Endodermal cell (in vitro differentiated cells): ENCODE measurements at places on chromosomes 2 and 18.

GRCh38 chr2:171910494-171910893 is 11.8 kb upstream of the HAT1 start:
- DNase-seq, result no peak

DNA sequence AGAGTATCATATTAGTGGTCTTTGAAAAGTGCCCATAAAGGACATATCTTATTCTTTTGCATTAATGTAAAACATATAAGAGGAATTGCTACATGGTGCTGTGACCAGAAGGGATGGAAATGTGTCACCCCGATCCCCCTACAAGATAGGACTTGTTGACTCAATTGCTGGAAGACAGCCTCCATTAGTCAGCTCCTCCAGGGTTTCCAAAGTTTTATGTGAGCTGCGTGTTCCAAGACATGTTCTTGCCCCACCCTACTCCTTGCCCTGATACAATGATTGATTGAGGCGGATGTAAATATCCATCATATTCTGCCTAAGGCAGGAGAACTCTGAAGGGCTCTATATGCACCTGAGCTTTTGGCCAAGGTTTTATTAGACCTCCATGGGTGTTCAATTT is 541.0 kb upstream of the ZEB2 start:
- no peak for DNase-seq

GRCh38 chr2:37468170-37468569 is 123.7 kb downstream of the QPCT start:
- DNase-seq, result no peak

GRCh38 chr2:165745916-165746315 is 48.1 kb downstream of the GALNT3 start:
- no peak for DNase-seq

DNA sequence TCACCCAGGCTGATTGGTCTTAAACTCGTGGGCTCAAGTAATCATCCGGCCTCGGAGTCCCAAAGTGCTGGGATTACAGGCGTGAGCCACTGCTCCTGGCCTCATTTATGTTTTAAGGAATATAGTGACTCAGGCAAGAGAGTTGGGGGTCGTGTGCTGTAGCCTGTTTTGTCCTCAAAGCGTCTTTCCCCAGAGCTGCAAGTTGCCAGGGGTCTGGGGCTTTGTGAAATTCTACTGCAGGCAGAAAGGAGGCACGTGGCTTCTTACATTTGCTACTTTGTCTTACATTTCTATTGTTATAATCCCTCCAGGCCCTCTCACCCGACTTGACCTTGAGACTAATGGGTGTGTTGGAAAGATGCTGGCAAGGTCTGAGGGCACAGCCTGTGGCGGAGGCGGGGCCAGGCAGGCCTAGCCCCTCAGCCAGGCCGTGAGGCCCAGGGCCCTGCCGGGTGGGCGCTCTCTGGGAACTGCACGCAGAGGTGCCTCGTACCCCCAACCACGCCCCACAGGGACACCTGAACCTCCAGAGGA is 85.8 kb upstream of the NDUFV2 start:
- no peak for DNase-seq

DNA sequence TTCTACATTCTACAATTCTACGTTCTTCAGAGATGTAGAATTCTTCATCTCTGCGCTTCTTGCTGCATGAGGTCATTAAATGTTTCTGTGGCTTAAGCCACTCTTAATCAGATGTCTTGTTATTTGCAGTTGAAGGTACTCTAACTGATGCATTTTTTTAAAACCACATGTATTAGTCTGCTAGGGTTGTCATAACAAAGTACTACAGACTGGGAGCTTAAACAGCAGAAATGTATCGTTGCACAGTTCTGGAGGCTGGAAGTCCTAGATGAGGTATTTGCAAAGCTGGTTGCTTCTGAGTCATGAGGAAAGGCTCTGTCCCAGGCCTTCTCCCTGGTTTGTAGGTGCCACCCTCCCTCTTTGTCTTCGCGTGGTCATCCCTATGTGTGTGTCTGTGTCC is 176.3 kb upstream of the GLI2 start:
- no peak for DNase-seq

DNA sequence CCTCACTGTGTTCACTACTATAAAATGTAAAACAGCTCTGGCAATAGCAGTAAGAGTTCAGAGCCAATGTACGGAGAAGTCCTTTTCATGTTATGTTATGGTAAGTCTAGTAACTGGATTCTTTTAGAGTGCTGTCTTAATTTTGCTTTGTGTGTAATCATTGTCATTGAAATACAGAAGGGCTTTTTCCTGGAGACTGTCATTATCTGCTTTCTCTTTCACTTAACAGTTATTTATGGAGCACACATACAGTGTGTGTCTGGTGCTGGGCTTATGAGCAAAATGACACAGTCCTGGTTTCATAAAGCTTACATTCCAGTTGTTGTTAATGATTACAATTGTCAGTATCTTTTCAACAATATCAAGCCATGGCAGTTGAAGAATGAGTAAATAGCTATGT is 95.5 kb downstream of the CCDC102B start:
- no peak for DNase-seq

DNA sequence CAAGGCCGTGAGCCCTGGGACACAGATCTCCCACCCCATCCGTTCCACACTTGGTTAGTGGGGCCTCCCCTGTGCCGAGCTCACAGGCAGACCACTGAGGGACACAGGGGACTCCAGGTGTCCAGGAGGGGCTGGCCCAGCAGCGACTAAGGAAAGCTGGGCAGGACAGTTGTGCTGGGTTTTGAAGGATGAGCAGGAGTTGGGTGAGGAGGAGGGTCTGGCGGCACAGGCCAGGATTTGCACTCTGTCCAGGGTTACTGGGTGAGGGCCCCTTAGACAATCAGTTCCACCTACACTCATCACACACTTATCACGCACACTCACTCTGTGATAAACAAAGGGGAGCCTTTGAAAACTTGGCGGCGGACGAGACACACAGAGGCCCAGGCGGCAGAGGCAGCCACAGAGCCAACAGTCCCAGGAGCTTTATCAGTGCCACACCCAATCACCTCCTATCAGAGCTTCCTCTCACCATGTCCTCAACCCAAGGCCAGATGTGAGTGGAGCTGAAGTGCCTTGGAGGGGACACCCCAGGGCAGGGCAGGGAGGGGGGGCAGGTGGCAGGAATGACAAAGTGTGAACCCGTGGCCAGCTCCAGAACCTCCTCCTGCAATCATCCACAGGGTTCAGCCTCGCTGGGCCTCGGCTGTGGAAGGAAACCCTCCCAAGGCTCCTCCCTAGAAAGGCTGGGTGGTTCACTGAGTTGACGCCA is 26.6 kb downstream of the BIN1 start:
- no peak for DNase-seq

DNA sequence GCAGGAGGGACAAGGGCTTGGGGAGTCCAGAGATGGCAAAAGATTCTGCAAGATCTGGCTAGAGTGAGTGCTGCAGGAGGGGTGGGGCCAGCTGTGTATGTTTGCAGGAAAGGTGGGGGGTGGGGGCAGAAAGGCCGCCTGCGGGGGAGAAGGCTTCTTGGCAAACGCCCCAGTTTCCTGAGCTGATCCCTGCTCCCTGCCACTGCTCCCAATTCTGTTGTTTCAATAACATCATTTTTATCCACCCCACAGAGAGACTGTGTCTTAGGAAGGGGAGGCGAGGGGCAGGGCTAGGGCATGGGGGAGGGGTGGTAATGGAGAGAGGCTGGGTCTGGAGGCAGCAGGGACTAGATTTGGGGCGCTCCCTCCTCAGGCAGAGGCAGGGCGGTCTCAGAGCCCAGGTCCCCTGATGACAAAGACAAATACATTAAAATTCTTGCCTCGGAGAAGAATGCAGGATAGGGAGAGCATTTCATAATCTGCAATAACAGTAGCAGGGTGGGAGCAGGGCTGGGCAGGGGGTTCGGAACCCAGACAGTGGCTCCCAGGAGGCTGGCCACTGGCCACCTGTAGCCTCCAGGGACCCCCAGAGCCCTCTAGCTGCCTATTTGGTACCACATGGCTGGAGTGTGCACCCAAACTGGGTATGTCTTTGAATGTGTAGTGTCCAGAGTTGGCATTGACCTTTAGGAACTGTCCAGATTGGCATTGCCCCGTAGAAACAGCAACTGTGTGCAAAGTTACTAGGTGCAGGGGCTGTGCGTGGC is 2.1 kb upstream of the WNT6 start:
- peak; percentile 48 for DNase-seq

- no peak for DNase-seq
These were observed 67.3 kb downstream of the PARD6G start for GRCh38 chr18:80179857-80180558.

DNA sequence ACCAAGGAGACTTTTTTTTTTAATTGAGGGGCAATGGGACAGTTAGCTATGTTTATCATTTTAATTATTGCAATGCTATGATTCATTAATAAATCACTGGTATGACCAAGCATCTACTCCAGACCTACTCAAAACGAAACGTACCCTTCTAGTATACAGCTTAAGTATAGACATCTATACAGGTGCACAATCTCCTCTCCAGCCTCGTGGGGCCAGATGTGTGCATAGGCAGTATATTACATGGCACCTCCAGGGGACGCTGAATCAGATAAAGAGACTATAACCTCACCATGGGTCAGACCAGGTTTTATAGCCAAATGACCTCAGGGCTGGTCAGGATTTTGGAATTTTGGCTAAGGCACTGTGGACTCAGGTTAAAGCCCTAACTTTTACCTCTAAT is 86.6 kb downstream of the SS18 start:
- DNase-seq, result no peak

- peak; percentile 57 for DNase-seq
These were observed 14.7 kb downstream of the KLF7 start for GRCh38 chr2:207151048-207151447.

DNA sequence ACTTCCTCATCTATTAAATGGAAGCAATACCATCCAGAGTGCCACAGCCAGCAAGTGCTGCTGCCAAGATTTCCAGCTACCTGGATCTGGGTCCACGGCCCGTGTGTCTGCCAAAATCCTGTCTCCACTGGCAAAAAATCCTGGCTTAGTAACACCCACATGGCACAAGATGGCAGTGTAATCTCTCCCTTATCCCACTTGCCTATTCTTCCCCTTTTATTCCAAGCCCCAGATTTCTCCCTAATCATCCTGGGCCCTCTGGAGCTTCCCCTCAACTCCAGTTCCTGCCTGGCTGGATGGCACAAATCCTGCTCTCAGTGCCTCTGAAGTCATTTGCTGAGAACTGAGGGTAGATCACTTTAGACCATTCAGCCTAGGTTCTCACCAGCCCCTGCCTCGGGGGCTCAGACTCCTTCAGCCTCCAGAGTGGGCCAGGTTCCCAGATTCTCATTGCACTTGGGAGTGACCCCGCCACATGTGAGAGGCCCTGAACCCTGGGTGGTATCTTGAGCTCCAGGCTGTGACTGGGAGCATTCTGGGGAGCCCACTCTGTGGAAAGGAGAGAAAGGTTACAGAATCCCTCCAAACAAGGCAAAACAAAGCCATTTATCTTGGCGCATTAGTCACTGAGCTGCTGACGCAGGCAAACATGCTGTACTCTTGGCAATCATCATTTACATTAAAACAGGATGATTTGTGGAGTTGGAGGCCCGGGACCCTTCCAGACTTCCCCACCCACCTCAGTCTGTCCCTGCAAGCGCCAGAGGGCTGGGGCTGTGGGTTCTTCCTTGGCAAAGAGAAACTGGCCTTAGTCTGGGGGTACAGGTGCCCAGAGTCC is 325.8 kb downstream of the DYSF start:
- no peak for DNase-seq

DNA sequence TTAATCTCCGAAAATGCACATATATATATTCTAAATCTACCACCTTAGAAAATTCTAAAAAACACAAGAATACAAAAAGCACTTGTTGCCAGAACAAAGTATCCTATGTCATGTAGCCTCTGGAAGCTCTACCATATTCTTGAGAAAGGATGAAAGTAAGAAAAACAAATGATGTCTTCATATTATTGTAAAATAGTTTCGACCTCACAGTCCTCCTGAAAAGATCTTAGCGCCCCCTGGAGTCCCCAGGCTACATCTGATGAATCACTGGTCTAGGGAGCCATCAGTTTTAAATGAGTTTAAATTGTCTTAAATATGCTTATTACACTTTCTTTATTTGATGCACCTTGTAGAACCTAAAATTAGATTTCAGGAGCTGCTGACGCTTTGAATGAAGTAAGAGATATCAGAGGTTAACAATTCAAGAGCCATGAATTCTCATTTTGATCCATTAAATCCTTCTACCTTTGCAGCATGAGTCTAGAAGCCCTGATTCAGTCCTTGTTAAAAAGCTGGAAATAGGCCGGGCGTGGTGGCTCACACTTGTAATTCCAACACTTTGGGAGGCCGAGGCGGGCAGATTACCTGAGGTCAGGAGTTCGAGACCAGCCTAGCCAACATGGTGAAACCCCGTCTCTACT is 138.8 kb downstream of the MCFD2 start:
- DNase-seq, result peak; percentile 81

GRCh38 chr18:13218368-13218991 is at the start of gene LDLRAD4:
LDLRAD4 (plus strand) TSS chr18:13218760.
- peak; percentile 80 for DNase-seq

DNA sequence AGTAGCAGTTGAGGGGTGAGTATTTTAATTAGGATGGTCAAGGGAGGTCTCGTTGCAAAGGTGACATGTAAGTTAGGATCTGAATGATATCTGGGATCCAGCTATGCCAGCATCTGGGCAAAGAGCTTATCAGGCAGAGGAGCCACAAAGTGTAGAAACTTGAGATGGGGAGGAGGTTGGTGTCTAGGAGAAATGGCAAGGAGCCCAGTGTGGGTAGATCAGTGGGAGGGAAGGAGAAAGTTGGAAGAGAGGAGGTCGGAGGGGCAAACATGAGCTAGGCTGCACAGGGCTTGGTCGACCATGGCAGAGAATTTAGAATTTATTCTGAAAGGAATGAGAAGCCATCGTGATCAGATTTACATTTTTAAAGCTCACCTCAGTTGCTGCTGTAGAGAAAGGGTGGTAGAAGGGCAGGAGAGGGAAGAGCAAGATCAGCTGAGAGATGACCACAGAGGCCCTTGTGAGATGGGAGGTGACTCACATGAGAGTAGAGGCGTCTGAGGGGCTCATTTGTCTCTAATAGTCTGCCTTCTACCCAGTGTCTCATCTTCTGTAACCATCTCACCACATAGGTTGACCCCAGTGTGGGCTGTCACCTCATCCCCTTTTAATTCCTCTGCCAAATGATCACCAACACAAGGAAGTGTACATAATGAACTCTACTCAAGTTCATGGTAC is 170.0 kb downstream of the ETAA1 start:
- DNase-seq, result no peak

DNA sequence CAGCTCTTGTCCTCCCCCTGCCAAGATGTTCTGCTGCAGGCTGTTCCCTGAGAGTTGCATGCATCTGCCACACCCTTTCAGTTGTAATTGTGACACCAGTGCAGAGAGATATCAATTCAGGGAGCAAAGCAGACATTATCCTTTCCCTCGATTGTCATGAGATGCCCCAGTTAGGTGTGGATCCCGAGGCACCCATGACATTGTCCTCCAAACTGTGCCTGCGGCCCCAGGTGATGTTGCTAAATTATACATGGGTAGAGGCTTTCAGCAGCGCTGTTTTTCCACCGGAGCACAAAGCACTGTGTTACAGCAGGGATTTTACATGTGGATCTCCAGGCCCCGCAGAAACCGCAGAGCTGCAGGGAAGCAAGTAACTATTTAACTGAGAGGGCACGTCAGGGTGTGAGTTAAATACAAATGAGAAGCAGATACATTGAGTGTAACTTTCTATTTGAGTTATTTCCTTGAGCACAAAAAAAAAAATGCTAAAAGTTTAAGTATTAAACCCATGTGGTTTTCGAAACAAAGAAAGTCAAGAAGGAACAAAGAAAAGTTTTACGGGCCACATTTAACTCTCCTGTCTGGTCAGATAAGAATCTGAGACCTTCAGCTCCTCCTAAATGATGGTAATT is 90.3 kb upstream of the BCL2L11 start:
- DNase-seq, result peak; percentile 42

GRCh38 chr2:151853070-151853758 is 25.0 kb upstream of the ARL5A start:
- no peak for DNase-seq

GRCh38 chr18:35513181-35513936 is 15.6 kb upstream of the INO80C start:
- DNase-seq, result peak; percentile 87
